Activated CD8-positive, alpha-beta memory T cell treated with anti-CD3 and anti-CD28 coated beads, Interleukin-2, amount 50 U/mL, for 4 hours (primary cell): ENCODE measurements at places on chromosomes 5 and 9.

DNA sequence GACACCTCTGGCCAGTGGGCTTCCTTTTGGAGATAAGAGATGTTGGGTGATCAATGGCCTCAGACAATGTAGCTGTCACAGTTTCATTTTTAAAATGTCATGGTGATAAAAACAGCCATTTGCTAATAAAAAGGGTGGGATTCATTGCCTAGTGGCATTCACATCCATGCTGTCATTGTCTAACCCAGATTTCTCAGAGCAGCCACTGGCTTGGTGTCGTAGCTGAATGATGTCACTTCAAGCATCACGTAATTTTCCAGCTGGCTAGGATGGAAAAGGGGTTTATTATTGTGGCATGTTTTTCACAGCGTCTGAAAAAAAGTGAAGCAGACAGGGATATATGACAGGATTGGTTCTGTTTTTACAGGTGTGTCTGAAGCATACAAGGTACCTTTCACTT, 184.7 kb downstream of the AOPEP start:
- DNase-seq = no peak

DNA sequence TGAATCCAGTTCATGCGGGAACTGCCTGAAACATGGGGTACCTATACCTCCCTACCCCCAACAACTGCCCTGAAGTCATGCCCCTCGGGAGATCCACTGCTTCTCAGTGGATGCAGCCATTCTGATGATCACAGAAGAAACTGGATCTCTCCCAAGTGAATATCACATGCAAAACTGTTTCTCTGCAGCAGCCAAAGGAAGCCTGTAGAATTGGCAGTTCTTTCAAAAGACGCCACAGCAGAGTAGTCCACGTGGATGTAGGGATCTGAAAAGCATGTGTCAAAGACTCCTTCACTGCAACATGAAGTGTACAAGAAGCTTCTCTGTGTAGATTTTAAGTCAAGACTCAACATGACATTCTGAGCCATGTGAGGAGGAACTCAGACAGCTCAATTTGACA, 286.7 kb downstream of the NR3C1 start:
- DNase-seq = no peak

DNA sequence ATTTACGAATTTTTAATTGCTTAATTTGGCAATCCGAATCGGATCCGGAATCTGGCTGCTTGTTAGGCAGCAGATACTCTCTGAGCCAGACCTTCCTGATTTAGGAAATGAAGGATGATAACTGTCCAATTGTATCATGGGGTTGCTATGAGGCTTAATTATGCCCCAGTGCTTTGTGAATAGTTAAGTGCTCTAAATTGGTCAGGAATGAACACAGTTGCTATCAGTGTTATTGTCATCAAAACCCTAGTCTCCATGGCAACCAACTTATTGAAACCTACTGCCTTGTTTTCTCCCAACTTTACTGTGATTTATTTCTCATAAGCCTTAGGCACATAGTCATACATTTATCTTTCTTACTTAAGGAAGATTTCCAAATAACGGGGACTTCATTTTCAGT, 47.9 kb downstream of the MAMDC2 start:
- no peak for DNase-seq

DNA sequence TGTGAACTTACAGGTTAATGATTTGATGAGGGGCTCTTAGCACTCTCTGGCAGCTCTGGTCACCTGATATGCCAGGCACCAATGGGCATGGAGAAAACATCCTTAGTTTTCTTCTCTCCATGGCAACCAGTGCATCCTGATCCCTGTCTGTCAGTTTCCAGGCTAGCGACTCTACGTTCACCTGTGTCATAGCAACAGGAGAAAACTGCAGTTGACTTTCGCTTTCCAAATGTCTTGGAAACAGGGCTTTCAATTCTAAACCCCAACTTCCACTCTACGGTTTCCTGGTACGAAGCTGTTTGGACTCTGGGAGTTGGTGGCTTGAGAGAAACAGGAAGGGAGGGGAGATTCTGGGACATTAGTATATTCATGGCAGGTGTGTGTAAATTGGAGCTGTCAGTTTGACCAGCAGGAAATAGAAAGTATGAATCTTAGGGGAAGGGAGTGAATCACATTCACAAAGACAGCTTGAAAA, 74.4 kb downstream of the SLC28A3 start:
- DNase-seq = no peak

DNA sequence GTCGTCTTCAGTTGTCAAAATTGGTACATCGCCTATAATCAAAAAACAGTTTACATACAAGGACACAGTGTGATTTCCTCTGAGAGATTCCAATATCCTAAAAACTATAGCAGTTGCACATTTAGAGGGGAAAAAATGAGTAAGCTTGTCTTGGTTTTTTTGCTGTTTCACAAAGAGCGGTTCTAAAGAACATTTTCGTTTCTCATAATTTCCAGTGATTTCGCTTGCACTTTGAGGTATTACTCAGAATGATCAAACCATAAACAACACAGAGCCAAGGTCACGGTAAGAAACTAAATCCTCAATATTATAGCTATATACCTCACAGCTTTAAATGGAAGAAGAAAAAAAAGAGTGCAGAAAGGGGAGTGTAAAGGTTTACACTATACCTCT, 861 bp downstream of the MTX3 start:
- no peak for DNase-seq

DNA sequence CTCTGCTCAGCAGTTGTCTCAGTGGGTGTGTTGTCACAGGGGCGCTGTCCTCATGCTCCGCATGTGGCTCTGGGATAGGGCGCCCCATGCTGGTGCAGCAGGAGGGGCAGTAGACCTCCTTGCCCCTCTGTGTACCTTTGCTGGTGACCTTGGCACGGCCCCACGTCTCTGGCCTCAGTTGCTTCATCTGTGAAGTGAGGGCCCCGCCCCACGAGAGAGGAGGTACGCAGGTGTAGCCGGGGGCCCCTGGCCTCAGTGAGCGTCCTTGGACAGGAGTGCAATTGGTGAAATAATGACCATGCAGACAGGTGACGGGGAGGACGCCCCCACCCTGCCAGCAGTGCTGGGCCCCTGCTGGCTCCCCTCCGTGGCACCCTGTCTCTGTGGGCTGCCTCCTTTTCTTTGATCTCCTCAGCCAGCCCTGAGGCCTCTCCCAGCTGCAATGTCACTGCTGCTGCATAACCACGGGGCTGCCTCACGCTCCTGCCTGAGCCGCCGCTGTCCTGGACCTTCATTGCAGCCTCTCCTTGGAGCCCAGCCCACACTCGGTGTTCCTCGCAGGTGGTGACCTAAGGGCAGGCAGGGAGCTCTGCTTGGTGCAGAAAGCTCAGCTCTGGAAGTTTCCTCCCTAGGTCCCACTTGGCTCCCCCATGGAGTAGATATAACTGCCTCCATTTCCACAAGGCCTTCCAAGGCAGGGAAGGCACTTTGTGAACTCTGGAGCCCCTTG, 57.3 kb downstream of the PHF2 start:
- no peak for DNase-seq

DNA sequence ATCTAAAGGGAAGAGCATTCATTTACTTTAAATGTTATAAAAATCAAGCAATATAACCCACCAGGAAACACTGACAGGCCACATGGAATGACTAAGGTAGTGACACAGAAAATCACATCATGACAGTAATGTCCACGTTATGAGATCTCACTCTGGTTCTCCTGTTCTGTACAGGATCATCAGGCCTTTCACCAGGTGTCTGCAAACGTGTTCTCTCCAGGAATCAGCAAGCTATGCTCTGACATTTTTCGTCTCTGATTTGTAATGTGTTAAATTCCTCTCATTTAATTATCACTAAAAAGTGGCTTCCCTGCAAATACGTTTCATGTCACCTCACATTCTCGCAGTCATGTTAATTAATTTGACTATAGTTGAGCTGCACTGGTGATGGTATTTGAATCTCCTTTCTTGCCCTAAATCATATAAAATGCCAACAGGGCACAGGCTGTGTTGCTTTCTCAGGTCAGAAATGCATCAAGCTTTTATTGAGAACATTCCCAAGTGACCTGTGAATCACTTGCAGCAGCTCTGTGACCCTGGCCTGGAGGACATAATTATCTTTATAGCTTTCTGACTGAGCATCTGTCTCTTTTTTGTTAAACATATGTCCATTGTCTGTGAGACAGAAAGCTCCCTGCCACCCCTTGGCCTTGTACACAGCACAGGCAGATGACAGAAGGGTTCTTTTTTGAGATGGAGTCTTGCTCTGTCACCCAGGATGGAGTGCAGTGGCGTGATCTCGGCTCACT, 196.2 kb downstream of the DIRAS2 start:
- no peak for DNase-seq
